ENCODE measurements at places on chromosomes 11 and 22.

GRCh38 chr11:120404495-120404894, 68.3 kb downstream of the ARHGEF12 start:
- DNase-seq, result no peak

DNA sequence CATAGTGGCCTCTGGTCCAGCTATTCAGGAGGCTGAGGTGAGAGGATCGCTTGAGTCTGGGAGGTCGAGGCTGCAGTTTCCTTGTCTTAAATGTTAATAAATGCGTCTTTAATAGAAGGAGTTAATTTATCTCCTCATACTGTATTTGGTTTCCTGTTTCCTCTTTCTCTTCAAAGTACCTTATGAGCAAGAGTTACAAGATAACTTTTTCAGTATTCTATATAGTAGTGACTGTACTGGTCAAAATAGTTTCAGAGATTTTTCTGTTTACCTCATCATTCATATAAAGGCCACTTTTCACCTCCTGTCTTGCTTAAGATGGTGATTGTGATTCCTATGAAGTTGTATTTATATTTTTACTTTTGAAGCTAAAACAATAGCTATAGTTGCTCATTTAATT, 50.9 kb downstream of the MCAM start:
- no peak for DNase-seq

DNA sequence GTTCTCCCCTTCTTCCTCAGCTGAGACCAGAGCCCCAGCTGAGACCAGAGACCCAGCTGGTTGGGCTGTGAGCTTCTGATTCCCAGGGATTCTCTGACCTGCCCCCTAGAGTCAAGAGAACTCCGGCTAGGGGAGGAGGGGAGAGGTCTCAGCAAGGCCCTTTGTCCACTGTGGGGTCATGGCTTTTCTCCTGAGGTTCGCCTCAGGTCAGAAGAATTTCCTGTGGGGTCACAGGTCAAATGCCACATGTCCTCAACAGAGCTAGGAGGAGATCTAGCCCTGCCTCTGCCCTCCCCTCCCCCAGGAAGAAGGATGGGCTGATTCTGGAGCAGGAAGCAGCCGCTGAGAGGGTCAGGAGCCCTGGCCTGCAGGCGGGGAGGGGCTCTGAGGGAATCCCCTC, 23.7 kb downstream of the HTR3A start:
- DNase-seq, result no peak

DNA sequence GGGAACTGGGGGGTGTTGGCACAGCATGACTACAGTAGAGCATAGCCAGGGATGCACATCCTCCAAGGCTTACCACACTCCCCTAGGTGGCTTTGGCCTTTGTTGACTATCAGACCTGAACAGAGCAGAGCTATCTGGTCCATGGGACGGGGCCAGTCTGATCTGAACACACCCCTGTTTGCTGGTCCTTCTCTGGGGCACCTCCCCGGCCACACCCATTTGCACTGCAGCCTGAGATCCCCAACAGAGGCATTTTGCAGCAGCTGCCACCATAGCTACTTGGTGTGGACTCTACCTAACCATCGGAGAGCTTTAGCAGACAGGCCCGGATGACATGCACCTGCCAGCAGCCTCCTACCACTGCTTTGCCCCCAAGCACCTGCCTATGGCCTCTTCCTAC, 75.8 kb upstream of the NOX4 start:
- no peak for DNase-seq

DNA sequence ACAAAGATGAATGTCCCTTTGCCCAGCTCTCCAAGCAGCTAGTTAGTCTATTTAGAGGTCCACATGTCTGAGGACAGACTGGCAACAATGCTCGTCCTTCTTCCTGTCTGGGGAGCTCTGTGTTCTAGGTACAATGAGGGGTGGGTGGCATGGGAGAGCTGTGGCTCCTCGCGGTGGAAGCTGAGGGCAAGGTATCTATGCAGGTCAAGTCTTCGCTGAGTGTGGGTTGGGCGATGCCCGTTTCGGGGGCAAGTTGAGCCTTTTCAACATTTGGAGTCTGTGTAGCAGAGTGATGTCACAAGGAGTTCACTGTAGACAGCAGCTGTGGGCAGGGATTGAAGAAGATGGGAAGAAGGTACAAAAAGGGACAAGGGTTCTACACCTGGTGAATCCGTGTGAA, 163.2 kb downstream of the FEZ1 start:
- DNase-seq, result no peak

DNA sequence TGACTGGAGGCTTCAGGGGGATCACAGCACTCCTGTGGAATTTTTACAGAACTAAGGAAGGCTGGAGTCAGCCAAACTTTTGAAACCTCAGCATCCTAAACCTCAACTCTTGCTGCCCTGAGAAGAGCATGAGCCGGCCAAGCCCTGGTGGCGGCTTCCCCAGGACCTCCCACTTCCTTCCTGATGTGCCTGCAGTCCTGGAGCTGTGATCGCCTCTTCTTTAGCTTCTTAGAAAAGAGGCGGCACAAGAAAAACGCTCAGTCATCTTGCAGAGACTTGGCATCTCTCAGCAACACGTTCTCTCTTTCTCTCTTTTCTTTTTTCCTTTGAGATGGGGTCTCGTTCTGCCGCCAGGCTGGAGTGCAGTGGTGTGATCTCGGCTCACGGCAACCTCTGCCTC, 40.4 kb upstream of the AMPD3 start:
- no peak for DNase-seq

GRCh38 chr11:95143106-95143681, 53.5 kb downstream of the ENDOD1 start:
- DNase-seq, result no peak

GRCh38 chr22:42848941-42849550, 8.0 kb downstream of the ARFGAP3 start:
- no peak for DNase-seq

DNA sequence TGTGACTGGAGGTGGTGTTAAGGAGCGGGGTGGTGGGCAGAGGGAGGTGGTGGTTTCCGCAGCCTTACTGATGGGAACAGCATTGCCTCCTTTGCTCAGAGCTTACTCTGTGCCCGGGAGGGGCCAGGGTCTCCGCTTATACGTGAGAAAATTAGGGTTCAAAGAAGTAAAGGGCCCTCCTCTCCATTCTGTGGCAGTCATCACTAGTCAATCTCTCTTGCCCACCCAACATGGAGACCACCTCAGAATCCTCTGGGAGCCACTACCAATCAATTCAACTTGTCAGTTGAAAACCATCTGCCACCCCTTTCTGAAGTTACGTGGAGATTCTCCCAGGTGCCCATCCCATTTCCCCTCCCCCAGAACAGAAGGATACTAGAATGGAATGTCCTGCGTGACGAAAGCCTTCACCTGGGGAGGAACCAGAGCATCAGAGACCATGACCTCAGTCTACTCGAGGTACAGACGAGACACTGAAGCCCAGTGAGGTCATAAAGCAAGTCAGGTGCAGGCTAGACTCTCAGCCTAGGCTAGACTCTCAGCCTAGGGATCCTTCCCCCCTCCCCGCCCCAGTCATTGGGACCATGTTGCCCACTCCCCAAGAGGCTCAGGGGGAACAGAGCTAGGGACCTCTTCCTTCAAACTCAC, 2.0 kb downstream of the SELENOM start:
- no peak for DNase-seq
